DMS79 treated with DMSO at 0.1 percent for 48 hours (cell line): ENCODE measurements at places on chromosomes 6 and 20.

DNA sequence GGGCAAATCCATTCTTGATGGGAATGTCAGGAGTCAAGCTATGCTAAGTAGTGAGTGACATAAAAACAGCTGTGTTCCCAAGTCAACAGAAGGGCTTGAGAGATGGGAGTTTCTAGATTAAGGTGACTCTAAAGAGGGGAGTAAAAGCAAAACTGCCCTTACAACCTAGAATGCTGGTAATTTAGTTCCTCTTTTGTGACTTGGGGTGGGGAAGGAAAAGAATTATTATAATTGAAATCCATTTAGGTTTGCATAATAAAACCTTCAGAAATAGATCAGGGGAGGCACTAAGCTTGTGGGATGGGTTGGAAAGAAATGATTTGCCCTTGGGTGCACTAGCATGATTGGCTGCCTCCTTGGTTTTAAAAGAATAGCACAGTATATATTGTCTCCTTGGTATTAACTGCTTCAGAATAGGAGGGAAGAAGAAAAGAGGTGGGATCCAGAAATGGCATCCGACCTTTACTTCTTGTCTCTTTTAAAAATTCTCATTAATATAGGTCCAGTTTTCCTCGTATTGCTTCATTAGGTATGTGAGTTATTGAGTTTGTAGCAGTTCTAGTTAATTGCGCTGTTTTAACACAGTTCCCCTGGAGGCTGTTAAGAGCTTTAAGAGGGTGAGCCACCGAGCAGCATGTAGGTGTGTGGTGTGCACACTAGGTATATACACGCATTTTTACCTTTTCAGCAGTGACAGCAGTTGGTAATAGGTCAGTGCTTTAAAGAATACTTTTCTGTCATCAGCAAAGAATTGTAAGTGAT, 95.3 kb upstream of the VSTM2L start:
- DNase-seq: no peak

DNA sequence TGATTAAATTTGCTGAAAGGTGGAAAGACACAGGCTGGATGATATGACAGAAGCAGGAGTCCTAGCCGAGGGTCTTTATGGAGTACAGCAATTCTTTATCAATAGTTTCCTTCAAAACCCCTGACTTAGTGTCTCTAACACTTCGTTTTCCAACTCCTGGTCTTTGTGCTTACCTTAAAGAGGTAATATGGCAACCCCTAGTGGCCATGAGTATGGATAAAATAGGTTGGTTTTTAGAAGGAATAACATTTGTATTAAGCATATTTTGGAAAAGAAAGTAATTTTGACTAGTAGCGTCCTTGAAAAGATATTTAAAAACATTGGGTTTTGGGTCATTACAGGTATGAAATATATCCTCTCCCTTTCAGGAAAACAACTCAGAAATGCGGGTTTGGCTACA, 51.9 kb downstream of the VGLL2 start:
- DNase-seq: no peak

- no peak for DNase-seq
Measured at GRCh38 chr6:15569035-15569995, 93.5 kb downstream of the DTNBP1 start.

DNA sequence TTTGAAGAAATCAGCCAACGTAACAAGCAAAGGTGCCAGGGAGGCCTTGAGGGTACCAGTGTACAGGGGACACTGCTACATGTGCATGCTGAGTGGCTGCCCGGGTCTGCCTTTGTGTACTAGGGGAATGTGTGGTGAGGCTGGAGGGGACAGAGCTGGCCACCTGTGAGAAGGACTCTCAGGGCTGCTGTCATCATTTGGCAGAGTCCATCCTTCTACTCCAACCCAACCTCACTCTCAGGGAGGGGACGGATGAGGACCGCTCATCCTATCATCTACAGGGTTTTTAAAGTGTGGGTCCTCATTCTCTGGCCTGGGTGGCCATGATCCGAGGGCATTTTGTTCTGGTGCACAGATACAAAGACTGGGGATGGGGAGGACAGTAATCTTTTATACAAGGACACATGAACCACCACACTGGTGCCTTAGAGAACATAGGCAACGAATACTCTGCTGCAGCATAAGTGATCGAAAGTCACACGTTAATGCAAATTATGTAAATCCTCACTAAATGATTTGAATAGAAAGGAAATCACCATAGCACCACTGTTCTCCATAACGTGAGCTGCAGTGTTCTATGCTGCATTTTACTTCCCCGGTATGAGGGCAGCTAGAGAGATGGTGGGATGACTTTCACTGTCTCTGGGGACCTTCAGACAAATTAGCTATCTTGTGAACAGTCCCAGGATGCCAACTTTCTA, 181.4 kb downstream of the GMPR start:
- DNase-seq: no peak

- peak; percentile 15 for DNase-seq
Measured at GRCh38 chr6:127464881-127465459, 5.8 kb upstream of the KIAA0408 start.

DNA sequence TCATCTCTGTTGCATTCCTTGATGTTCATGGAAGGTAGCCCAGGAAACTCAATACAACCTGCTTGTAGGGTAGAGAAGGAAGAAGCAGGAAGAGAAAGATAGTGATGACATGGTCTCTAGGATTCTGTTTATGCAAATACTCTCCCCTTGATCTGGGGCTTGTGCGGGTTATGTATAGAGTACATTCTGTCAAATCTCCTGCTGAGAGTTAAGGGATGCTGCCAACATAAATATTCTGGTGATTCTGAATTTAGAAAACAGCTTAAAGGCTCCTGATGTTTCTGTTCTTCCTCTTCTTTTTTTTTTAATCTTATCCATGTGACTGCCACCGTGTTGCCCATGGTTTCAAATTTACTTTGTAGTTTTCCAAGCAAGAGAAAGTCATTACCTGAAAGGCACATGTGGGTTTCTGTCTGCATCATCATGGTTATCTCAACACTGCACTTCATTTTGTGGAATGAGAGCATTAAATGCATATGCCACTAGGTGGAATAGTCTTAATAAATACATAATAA, 150.6 kb downstream of the RPS12 start:
- no peak for DNase-seq

- no peak for DNase-seq
Measured at GRCh38 chr20:62267543-62267942, 29.2 kb downstream of the OSBPL2 start.

GRCh38 chr6:17700421-17701416, 6.0 kb downstream of the NUP153 start:
- no peak for DNase-seq

DNA sequence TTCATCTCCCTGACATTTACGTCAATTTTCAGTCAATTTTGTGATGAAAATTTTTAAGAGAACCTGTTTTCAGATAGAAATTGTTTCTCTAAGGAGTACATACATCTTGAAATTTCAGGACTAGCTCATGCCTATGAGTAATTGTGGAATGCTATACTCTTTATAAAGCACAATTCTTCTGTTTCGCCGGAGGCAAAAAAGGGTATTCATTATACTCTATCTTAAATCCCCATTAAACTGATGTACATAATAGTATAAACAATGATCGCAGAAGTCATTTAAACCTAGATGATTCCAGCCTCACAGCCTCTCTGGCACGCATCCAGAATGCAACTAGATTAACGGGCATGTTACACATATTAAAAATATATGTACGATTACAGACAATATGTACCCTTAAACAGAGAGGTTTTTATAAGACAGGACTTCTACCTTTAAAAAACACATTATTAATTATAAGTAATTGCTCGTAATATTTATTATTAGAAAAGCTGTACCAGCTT, 62.6 kb downstream of the NRSN1 start:
- no peak for DNase-seq

DNA sequence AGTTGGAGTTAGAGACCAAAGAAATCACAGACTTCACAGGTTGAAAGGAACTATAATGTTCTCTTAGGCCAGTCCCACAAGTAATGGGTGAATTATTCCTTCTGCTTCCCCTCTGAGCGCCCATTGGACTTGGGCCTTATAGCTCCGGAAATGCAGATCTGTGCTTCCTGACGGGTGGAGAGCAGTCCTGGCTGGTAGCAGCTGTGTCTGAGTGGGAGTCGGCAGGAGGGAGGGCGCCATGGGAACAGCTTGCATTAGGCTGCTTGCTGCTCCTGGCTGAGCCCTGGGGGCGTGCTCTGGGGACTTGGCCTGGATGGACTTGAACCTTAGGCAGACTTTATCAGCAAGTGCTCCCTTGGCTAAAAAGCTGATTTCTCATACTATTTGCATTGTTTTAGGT, 18.4 kb upstream of the NUP153 start:
- DNase-seq: no peak

DNA sequence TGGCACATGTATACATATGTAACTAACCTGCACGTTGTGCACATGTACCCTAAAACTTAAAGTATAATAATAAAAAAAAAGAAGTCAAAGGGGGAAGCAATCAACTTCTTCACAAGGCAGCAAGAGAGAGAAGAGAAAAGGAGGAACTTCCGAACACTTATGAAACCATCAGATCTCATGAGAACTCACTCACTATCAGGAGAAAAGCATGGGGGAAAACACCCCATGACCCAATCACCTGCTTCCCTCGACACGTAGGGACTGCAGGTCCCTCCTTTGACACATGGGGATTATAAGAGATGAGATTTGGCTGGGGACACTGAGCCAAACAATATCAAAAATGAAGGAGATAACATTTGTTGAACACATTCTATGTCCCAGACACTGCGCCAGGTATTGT, 94.8 kb upstream of the PHACTR1 start:
- DNase-seq: no peak

DNA sequence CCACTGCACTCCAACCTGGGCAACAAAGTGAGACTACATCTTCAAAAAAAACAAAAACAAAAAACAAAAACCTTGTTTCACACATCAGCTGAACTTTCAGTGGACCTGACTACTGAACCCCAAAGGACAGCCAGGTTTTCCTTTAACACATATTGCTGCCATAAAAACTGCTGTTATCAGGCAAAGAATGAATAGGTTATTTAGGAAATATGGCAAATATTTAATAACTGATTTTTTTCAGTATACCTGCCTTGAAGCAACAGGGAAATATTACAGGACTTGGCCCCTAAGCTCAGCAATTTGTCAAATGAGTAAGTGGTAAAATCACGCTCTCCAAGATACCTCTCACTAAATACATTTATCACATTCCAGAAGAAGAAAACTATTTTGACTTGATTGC, 34.0 kb downstream of the B4GALT5 start:
- no peak for DNase-seq

DNA sequence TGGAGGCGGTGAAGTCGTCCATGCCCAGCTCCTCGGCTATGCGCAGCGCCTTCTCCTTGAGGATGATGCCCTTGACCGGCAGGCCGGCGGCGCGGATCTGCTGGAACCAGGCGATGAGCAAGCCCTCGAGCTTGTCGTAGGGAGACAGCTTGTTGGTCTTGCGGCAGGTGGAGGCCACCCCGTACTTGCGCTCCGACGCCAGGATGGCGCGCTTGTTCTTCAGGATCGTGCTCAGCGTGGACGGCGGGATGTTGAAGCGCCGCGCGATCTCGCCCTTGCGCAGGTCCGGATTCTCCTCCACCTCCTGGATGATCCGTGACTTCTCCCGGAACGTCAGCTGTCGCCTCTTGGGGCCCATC, 435 bp downstream of the CENPB start:
- DNase-seq: no peak

GRCh38 chr6:148342100-148342349, 613 bp upstream of the SASH1 start:
- DNase-seq: no peak

DNA sequence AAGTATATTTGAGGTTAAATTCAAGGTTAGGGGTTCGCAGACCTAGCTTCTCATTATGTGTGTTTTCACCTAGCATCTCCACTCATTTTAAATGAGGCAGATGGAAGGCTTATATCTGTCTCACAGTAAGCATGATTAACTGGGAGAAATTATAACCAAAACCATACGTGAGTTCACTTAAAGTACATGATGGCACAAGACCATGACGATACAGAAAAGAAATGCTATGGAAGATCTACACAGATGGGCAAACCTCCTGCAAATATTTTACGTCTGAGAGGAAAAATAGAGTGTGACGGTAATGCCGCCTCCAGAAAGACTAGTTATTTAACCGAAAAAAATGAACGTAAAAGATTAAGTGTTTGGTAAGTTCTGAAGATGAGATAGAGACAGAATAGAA, 337.8 kb downstream of the FARS2 start:
- DNase-seq: no peak

- DNase-seq: no peak
Measured at GRCh38 chr6:116412270-116412669, 41.5 kb downstream of the DSE start.

- DNase-seq: no peak
Measured at GRCh38 chr20:58179083-58179431, 49.4 kb downstream of the ANKRD60 start.

GRCh38 chr6:32637219-32637880, at the start of gene HLA-DQA1:
TSS of gene HLA-DQA1 (plus strand) at chr6:32637406. CDS start at chr6:32637459, 53 bp downstream.
- DNase-seq: no peak

GRCh38 chr6:92587525-92587924, 831.8 kb downstream of the EPHA7 start:
- no peak for DNase-seq

GRCh38 chr6:40535819-40536380, 51.3 kb downstream of the LRFN2 start:
- DNase-seq: no peak

GRCh38 chr6:170018422-170018935, 267.1 kb downstream of the ERMARD start:
- DNase-seq: no peak

- no peak for DNase-seq
Measured at GRCh38 chr20:52402950-52403349, 211.4 kb upstream of the ZFP64 start.

DNA sequence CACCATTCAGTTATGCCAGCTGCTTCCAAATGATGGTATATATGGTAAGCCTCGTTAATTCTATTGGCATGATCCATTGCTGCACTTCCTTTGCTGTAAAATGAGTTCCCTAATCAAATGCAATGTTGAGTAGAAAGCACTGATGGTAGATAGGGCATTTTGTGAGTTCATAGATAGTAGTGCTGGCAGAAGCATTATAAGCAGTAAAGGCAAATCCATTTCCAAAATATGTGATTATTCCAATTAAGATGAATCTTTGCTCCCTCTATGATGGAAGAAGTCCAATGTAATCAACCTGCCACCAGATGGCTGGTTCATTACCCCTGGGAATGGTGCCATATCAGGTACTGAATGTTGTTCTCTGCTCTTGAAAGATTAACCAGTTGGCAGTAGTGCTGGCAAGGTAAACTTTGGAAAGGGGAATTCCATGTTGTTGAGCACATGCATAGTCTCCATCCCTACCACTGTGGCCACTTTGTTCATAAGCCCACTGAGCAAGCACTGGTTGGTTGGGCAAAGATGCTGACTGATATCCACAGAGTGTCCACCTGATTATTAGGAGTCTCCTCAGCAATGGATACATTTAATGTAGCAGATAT, 5.6 kb upstream of the TBPL1 start:
- no peak for DNase-seq

DNA sequence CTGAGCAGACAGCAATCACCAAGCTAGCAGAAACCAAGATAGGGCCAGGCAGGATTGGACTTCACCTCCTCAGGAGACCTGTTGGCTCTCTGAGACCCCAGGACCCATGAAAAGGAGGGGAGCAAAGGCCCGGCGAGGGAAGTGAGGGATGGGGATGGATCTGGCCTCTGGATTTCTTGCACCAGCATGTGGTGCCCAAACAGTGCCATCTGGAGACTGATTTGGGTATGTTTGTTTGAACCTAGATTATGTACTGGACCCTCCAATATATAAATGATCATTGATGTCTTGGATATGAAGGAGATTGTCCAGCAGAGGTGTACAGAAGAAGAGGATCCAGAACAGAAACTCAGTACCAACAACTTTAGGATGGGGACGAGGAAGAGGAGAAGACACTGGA, 83.4 kb upstream of the LY86 start:
- DNase-seq: no peak
